HEK293T (cell line): ENCODE measurements at places on chromosomes 11 and 22.
A peak's percentile ranks its signal among the peaks of the same experiment; 100 is the strongest.

DNA sequence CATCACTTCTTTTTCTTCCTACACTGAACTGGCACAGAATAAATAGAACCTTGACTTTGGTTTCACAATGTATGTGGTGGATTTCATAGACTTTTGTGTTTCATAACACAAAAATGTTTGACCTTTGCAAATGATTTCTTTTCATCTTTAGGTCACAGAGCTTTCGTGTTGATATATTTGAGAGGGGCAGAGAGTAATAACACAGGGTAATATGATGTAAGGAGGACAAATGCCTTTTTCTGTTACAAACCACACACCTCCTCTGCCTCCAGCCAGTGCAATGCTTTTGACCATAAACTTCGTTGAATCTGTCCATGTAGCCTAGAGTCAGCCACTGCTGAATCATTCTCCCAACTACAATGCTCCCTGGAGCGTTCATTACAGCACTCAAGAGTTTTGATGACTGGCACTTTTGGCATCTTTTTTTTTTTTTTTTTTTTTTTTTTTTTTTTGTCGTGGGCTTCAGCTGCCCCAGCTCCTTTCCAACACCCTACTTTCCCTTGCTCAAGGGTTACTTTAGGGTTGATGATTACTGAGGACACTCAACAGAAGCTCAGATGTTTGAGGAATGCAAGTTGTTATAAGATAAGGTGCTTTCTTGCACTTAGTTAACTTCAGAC lies 11.4 kb upstream of the CAT start:
- peak; percentile 20 for DNase-seq

- no peak for DNase-seq
Observed at GRCh38 chr11:59263225-59263894, 50.6 kb upstream of the MPEG1 start.

DNA sequence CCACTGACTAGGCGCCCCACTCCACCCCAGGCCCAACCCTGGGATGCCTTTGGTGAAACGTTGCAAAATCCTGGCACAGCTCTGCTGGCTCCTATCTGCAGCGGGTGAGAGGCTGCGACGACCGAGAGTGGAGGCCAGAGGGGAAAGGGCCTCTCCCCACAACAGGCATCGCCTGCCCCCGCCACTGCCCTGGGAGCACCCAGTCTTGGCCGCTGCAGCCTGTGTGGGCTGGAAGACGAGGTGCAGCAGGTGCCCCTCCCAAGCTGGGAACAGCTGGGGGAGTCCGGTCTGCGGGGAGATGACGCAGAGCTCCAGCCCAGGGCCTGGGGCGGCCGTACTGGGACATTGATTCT lies 4.2 kb upstream of the PIM3 start:
- DNase-seq: no peak

DNA sequence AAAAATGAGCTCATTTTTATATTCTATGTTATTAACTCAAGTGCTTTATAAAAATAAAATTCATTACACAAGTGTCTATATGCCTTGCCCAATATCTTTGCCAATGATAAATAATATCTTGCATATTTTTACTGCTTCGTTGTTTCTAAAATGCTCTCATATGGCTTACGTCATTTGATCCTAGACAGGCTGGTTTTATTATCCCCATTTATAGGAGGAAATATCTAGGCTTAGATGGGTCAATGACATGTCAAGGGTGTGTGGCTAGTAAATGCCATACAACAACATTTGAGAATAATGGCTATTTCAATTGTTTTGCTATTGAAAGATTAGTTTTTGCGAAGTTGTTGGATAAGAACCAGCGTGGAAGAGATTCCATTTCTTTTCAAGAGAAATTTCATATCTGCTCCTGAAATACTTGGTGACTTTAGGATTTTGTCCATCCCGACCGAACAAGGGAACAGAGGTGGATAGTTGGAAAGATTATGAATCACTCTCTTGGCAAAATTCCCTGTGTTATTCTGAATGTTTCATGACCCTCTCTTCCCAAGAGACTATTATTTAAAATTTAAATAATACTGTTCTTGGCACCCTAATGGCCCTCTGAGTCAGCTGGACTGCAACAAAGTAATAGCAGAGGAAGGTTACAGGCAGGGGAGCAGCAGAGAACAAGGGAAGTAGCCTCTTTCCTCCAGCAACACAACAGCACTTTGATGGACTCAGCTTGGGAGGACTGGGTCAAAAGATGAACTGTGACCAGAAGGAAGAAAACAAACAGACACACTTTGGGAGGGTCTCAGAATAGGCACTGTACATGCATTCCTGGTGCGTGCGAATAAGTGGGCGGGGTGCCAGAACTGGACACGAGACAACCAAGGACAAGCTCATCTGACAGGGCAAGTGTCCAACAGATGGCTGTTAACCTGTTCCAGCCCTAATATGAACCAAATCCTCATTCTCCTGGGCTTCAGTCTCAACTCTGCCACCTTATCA lies 94.5 kb downstream of the ME3 start:
- no peak for DNase-seq

DNA sequence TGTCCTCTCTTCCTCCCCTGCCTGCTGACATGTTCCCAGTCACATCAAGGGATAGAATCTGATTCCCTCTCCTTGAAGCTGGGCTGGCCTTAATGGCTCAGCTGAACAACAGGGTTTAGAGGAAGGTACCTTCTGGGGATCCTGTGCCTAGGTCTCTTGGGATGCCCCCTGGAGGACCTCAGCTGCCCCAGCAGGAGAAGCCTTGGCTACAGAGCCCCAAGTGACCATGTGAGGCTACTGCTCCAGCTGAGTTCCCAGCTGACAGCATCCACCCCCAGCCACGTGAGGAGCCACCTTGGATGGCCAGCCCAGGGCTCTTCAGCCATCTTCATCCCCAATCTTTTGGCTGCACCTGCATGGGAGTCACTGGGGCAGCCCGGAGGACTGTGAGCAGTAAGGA lies 1499.3 kb downstream of the TBC1D22A start:
- DNase-seq: no peak

DNA sequence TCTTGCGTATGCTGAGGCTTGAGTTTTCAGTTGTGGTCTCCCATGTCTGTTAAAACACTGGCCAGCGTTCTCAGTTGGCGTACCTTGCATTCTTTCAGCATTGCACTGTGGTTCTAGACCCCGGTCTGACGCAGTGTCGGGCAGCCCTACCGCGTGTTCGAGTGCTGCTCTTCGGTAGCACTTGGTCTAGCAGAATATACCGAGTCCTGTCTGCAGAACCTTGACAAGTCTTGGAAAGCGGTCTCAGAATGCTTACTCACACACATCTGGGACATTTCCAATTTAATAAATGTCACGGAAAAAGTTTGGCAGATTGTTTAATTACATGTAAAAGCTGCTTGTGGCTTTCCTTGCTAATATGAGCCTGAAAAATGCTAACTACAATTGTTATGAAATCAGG lies 32.6 kb downstream of the PPFIA1 start:
- no peak for DNase-seq

DNA sequence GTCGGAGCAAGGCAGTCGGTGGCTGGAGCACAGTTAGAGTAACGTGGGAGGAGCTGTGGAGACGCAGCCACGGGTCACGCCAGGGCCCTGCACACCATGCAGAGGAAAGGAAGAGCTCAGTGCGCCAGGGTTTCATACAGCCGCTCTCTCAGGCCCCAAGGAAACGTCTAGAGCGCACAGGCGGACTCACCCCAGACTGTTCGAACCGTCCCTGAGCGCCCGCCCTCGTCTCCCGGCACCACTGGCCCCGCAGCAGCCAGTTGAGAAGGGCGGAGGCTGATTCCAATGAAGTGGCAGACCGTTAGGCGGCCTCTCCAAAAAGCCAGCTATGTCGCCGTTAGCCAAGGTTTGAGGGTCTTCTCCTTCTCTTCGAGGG lies 483 bp upstream of the HYLS1 start:
- no peak for DNase-seq
